ENCODE measurements at places on chromosomes 11 and 22.
A peak's percentile ranks its signal among the peaks of the same experiment; 100 is the strongest.

DNA sequence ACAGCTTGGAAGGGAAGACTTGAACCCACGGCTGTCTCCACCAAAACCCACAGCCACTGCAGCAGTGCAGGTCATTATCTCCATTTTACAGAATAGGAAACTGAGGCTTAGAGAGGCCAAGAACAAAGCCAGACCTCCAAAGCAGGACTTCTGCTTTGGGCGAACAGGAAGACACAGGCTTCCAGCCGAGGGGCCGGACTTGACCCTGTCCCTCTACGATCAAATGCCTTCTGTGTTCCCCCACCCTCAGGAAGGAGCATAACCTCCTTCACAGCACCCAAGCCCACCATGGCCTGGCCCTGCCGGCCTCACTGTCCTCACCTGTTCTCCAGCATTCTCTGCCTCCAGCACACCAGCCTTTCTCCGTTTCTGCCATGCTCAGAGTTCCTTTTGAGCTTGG, 15.8 kb downstream of the IGLL1 start:
- no peak for DNase-seq

GRCh38 chr11:6825231-6825744, 20.2 kb upstream of the OR10A5 start:
- no peak for DNase-seq

DNA sequence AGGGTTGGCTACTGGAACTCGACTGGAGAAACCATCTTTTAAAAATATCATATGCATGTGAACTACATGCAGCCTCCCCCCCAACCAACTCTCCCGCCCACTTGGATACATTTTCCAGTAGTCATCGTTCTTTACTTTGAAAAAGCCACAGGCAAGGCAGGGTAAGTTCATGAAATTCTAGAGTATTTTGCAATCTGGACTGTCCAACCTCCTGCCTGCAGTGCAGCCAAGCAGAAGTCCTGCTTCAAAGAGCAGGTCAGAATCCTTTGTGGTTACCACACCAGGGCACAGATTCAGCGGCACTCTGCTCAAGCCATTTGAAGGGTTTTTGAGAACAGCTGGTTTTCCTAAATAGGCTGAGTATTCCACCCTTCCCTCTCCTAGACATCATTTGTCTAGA, 12.1 kb downstream of the ELF5 start:
- no peak for DNase-seq

DNA sequence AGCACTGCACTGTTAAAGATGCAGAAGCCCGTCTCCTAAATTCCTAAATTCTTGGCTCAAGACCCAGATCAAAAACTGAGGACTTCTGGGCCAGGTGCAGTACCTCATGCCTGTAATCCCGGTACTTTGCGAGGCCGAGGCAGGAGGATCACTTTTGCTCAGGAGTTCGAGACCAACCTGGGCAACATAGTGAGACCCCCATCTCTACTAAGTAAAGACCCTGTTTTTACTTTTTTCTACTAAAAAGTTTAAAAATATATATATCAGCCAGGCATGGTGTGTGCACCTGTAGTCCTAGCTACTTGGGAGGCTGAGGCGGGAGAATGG, 29.7 kb downstream of the PDGFB start:
- DNase-seq, result no peak

- no peak for DNase-seq
Measured at GRCh38 chr11:48101958-48102357, 114.7 kb upstream of the OR4B1 start.

- no peak for DNase-seq
Measured at GRCh38 chr11:128961645-128962044, 19.0 kb upstream of the TP53AIP1 start.

GRCh38 chr11:8370812-8371515, 107.3 kb upstream of the LMO1 start:
- no peak for DNase-seq

- peak; percentile 83 for DNase-seq
Measured at GRCh38 chr11:128294001-128294670, 293.2 kb downstream of the ETS1 start.
